Activated CD4-positive, alpha-beta T cell treated with anti-CD3 and anti-CD28 coated beads for 48 hours (primary cell): ENCODE measurements at places on chromosomes 1 and 21.

- DNase-seq: no peak
These were observed 43.2 kb downstream of the HIVEP3 start for GRCh38 chr1:41875487-41875886.

DNA sequence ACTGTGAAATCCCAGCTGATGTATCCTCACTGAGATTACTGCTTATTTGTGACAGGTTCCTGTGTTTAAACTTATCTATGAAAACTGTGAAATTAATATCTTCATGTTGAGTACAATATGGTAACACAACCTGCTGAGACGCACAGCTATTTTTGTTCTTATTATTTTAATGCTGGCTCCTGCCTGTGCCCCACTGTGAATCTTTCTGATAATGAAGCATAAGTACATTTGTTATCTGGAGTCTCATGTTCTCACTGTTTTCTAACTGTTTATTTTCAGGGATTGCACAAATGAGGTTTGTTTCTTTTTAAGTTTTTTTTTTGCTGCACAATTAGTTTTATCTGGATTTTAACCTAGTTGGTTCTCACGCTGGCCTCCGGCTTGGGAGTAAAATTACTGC lies 39.9 kb upstream of the IFNAR2 start:
- no peak for DNase-seq

DNA sequence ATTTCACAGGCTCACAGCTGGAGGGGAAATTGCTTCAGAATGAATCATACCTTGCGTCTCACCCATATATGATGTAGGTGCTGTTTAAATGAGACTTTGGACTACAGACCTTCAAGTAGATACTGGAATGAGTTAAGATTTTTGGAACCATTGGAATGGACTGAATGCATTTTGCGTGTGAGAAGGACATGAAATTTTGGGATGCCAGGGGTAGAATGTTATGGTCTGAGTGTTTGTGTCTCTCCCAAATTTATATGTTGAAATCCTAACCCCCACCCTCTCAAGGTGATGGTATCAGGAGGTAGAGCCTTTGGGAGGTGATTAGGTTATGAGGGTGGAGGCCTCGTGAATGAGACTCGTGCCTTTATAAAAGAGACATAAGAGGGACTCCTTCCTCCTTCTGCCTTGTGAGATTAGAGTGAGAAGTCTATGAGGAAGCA lies 41.4 kb downstream of the KCNK1 start:
- DNase-seq: no peak

DNA sequence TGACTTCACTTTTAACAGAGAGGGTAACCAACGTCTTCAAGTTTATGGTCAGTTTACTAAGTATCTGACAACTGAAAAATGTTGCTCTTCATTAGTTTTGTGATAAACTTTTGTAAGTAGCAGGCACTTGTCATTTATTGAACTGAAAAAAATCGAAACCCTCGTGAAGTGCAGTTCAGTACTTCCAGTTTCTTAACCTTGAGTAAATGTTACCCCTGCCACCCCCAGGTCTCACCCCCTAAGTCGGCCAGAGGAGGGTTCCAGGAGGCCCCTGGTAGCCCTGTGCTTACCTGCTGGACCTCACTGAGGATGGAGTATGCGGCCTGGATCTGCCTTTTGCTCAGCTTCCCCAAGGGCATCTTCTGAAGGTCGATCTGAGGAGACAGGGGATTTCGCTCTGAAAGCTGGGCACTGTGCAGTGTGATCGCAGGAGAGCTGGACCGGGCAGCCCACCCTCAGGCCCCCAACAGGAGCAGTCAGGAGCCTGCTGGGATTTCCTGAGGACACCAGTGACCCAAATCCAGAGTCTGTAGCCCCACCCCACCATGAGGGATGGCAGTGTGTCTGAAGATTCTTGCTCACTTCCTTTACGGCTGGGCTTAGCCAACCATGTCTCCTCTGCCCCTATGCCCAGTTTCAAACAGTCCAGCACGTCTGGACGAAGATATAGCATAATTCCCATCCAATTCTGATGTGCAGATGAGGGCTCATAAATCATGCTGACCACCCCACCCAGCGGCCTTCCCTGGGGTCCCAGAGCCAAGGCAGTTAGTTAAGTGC lies 37.6 kb downstream of the PARP1 start:
- no peak for DNase-seq

DNA sequence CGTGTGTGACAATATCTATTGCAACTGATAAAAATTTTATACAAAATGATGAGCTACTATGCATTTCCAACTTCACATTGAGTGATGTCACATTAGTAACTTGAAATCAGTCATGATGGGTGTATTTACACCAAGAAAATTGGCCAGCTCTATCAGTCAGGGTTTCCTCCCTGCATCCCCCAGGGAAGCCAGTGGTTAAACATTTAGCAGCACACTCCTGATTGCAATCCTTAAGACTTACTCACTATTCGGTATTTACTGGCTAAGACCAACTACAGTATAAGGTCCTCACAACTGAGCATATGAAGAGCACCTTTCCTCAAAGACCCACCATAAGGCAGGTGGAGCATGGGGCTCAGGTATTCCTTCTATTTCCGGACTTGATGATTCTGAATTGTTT lies 41.3 kb upstream of the PTGFRN start:
- no peak for DNase-seq

DNA sequence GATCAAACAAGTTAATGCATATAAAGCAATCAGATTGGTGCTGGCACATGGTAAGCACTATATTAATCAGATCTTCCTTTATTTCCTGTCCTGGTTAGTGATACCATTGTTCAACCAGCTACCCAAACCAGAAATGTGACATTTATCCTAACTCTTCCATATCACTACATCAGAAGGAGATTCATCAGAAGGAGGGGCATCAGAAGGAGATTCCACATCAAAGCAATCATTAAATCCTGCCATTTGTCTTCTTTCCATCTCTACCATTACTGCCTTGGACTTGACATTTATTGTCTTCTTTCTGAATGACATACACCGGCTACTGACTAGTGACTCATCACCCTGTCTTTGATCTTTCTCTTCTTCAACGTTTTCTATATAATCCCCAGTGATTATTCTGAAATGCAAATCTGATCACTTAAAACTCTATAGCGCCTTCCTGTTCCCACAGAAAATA lies 75.0 kb downstream of the DNM3 start:
- DNase-seq: no peak

GRCh38 chr1:1869469-1869868 lies 21.4 kb downstream of the GNB1 start:
- DNase-seq: no peak

DNA sequence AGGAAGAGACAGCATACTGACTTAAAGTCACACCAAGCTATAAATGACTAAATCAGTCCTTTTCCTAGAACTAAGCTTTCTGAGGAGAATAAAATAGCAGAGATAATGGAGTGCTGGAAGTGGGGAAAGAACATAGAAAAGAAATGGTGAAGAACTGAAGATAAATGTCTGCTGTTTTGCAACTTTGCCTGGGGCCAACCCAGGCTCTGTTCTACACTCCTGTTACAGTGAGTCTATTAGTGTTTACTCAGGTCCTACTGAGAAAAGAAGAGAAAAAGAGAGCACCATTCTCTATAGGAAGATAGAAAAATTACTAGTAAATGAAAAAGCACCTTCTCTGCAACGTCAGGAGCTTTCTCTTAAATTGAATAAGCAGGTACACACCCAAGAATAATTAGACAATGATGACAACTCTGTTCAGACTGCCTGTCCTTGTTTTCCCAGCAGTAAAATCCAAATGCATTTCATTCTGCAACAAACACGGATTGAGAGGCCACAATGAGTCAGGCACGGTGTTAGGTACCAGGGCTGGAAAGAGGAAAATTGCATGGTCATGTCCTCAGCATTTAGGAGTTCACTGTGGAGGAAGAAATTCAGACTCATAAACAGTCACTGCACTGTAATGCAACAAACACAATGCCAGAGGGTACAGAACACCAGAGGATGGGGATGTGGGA lies 139.4 kb upstream of the CAMK1G start:
- DNase-seq: no peak

DNA sequence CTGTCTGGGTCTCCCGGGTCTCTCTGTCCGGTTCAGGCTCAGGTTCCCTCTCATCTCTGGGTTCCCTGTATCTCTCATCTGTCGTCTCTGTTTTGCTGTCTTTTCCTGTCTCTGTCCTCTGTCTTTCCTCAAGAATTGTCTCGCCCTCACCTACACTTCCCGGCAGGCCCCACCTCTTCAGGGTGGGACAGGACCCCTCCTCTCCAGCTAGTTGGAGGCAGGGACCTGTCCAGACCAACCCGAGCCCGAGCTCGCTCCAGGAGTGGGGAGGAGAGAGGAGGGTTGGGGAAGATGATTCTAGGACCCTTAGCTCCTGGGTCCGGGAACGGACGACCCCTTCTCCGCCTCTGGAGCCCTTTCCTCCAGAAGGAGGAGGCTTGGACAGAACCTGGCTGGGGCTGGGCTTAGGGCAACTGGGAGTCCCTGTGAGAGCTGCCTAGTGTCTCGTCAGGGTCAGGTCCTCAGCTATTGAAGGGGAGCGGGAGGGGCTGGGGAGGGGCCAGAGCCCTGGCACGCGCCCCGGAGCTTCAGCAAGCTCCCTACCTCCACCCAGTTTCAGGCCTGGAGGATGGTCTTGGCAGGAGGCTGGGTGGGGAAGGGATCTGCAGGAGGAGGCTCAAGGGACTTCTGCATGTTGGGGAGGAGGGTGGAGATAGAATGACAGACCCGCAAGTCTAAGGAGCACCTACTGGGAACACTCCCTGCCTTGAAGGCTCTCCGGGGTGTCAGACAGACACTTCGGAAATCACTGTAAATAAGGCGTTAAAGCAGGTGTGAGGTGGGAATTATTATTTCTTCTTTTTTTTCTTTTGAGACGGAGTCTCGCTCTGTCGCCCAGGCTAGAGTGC lies 26.3 kb upstream of the EPB41 start:
- DNase-seq: peak; percentile 7

DNA sequence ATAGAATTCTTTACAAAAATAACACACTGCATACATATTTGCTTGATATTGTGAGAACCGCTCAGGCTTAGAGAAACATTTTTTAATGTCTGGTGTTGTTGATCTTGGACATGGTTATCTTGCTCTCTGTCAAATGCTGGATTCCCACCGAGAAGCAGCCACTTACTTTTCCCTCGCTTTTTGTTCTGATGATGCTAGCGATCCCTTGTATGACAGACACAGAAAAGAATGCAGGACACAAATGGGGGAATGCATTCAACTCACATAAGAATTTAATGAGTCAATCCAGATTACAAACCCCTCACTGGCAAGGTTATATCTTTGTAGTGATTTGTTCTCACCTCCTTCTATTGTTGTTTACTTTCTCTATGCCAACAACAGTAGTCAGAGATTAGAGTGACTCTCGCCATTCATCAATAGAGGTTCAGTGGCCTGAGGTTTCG lies 76.8 kb upstream of the AKT3 start:
- no peak for DNase-seq

DNA sequence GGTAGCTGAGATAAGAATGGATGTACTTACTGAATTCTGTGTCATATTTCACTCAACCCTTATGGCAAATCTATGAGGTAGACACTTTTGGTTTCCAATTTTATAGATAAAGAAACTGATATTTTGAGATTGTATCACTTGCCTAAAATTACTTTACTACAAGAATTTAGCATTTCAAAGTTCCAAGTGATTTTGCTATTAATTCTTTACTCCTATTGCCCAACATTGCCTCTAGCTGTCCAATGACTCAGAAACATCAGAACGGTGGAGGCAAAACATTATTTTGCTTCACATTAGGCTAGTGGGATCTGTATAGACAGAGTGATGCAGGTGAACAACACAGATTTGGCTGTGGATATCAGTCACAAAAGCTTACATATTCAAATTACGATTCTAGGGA lies 747.2 kb upstream of the NEGR1 start:
- no peak for DNase-seq

DNA sequence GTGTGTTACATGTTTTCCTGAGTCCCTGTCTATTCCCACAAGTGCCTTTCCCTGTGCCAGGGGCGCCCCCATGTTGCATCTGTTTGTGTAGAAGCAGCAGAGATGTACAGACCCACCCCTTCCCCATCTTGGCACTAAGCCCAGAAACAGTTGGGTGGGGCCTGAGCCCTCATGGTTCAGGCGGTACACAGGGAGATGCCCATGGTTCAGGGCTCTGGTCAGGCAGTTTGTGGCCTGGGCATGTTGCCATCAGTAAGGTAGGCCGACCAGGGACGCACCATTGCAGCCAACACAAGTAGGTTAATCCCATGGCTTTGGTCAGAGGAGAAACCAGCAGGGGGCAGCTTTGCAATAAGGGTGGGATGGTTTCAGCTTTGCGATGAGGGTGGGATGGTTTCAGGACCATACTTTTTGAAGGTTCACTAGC lies 914 bp upstream of the ADGRB2 start:
- no peak for DNase-seq

- DNase-seq: no peak
These were observed 12.3 kb downstream of the PHLDA3 start for GRCh38 chr1:201456499-201457309.

DNA sequence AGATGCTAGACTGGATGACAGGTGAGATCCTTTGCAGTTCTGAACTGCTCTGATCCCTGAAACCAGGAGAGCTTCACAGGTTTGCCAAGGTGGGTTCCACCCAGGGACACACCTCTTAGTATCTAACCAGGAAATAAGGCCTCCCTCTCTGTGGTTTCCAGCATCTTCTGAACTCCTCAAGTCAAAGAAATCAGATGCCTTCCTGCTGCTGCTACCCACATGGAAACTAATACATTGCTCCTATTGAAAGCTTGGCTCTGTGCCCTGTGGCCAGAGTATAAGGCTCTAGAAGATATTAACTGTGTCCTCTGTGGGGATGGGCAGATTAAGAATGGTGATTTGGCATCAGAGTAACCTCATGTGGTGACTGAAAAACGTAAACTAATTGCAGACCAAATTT lies 75.0 kb upstream of the MRPS6 start:
- DNase-seq: no peak
